ENCODE measurements at places on chromosomes 6 and 20. TPM values are rescaled to one million over a fixed set of nuclear protein-coding genes. Genes with fewer than 3 reads are reported as not detected.
A peak's percentile ranks its signal among the peaks of the same experiment; 100 is the strongest.

DNA sequence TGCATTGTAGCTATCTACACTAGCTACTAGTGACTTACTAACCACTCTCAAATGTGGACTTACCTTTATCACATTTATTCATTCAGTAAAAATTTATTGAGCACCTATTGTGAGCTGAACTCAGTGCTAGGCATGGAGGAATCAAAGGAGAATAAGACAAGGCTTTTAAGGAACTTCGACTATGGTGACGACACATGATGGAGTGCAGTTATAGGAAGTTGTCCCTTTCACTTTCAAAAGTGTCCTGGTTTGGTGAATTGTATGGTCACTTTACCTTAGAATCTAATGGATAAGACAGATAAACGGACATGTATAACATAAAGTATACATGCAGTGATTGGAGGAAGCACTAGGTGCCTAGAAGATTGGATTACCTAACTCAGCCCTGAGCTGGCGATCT is 4.3 kb downstream of the AKAP7 start:
- no peak for DNase-seq

PXDC1 gene
- total RNA-seq = 13.7 TPM

GRCh38 chr20:37850036-37850592 is 52.8 kb upstream of the VSTM2L start:
- no peak for DNase-seq

UNC93A gene
- total RNA-seq = not detected

DNA sequence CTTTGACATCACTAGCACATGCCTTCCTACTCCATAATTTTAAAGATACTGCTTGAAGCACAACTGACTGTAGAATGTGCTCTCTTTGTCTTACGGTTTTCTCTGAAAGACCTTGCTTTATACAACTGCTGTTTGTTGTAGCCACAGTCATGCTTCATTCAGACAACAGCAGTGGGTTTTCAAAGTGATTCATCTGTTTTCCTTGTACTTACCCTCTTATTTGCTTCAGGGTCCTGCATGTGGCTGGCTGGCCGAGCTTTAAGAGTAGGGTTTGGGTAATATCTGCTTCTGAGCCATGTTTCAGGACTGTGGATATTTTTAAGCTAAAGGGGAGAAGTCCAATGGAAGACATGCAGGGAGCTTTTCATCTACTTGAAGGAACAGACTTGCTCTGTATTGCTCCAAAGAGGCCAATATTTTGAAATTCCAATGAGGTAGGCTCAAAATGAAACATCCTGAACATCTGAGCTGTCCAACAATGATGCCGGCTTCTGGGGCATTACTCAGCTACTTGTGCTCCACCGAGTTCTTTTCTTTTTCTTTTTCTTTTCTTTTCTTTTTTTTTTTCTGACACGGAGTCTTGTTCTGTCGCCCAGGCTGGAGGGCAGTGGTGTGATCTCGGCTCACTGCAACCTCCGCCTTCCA is 160.2 kb upstream of the SGK1 start:
- DNase-seq = no peak

- no peak for DNase-seq
These were observed 3.7 kb upstream of the FOXO3 start for GRCh38 chr6:108556866-108557493.

DNA sequence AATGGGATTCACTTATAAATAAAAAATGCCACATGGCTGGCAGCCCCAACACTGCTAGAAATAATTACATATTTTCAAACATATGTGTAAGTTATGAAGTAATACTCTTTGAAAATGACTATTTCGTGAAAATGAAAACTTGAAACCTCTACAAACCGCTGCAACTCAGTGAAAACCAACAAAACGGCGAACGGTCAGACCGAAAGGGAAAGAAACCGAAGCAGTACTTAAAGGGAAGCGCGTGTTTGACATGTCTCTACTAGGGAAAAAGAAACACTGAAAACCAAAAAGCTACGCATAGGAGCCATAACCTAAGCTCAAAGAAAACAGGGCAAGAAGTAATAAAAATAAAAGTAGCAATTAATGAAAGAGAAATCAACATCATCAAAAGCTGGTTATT is 121.0 kb upstream of the GGTLC1 start:
- no peak for DNase-seq

- DNase-seq = peak; percentile 59
These were observed 124.5 kb downstream of the MRPL14 start for GRCh38 chr6:44002593-44003344.

THEMIS gene
- 2.3 TPM for total RNA-seq

DNA sequence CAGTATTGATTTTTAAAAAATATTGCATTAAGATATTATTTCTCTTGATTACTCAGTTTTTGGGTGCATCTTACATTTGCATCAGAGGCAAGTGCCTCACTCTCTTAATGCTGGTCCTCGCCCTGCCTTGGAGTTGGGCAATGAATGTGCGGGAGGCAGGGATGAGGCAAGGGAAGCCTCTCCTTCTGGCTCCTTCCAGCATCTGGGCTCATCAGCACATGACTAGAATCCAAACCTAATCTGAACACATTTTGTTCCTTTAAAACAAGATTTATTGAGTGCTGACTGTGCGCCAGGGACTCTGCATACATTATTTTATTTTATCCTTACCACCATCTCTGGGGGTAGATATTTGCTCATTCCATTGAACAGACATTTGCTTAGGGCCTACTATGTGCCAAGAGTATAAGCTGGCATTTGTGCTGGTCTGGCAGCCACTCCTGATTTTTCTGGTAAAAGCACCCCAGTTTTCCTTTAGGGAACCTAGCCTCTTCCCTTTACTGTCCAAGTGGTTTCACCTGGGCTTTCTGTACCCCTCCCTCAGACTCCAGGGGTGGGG is 71.9 kb upstream of the ZNFX1 start:
- DNase-seq = no peak
